ENCODE measurements at places on chromosomes 5 and 9.

DNA sequence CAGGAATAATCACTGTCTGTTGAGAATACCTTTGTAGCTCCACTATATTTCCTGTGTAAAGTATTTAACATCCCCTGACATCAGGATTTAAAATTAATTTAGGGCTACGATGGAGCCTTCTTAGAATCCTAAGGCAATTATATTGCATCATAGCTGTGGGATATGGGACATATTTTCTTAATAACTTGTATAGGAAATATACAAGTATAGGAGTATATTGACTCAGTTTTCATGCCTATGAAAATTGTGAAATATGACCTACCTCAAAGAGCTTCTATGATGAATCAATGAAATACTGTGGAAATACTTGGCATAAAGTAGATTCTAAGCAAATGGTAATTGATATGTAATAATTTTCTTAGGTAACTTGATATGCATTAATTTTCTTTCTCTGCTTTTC, 221.0 kb upstream of the KLF4 start:
- DNase-seq = no peak

DNA sequence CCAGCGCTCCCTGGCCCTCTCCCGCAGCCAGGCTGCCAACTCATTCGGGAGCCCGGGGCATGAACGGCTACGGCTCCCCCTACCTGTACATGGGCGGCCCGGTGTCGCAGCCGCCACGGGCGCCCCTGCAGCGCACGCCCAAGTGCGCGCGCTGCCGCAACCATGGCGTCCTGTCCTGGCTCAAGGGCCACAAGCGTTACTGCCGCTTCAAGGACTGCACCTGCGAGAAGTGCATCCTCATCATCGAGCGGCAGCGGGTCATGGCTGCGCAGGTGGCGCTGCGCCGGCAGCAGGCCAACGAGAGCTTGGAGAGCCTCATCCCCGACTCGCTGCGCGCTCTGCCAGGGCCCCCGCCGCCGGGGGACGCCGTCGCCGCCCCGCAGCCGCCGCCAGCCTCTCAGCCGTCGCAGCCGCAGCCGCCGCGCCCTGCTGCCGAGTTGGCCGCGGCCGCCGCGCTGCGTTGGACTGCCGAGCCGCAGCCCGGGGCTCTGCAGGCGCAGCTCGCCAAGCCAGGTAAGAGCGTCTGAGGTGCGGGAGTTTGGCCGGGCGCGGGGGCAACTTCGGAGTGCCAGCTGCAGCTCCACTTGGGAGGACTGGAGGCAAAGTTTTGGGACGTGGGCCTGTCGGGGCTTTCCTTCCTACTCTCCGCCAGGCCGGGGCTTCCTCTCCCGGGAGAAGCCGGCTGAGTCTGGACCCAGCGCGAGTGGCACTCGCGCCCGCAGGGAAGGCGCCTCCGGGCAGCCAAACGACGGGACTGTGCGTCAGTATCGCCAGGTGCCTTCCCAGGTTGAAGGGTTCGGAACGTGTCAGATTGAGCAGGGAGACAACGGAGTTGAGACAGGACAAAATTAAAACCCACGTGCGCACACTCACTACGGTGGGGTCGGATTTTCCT, 735 bp downstream of the DMRT3 start:
- DNase-seq = no peak

- DNase-seq = no peak
These were observed 77.7 kb upstream of the ASS1 start for GRCh38 chr9:130366888-130367550.

GRCh38 chr5:175707751-175708375, 50.0 kb downstream of the HRH2 start:
- no peak for DNase-seq

DNA sequence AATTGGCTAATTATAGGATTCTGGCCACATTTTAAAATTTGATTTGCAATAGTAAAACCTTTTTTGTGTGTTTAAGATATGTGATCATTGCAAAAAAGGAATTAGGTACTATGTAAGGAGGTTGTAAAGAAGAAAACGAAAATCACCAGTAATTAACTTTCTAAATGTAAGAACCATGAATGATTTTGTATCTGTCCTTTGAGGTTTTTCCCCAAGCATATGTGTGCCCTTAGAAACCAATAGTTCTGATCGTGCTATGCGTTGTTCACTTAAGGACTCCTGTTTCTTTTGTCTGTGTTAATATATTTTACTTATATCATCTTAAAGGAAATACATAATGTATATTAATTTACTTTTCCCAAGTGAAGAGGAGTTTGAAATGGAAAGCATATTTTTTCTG, 410.2 kb downstream of the PSAT1 start:
- no peak for DNase-seq

- DNase-seq = no peak
These were observed 293.8 kb downstream of the SLIT3 start for GRCh38 chr5:169006842-169007790.

- no peak for DNase-seq
These were observed 56.4 kb upstream of the GOLPH3 start for GRCh38 chr5:32230356-32231099.

- no peak for DNase-seq
These were observed 4.9 kb upstream of the SPTLC1 start for GRCh38 chr9:92120138-92120537.

DNA sequence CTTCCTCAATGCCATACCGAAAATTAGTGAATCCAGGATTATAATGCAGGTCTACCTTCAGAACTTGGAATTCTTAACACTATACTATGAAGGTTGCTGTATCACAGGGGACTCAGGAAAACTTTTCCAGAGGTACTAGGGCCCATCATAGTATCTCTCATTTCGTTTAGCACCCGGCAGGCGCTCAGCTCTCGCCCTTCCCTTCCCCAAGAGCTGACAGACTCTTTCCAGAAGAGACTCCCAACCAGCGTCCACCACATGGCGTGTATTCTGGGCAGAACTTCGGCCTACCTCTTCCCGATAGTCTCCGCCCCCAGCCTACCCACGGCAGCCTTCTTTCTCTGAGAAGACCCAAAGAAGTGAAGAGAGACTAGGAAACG, 271 bp downstream of the NOL8 start:
- no peak for DNase-seq

GRCh38 chr9:99353408-99353807, 131.3 kb downstream of the SEC61B start:
- DNase-seq = no peak

DNA sequence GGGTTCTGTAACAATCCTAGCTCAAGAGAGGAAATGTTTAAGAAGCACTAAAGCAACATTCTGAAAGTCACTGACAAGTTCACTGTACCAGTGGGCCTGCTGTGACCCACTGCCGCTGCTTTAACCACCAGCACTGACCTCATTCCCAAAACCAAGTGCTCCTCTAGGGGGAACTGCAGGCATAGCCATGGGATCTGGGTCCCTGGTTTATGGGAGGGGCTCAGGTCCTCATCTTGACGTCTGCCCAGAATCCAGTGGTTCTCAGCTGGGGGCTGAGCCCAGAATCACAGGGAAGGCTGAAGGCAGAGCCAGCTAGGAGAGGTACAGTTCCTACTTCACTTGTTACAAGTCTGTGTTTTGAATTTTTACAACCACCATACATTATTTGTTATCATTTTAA, 36.1 kb upstream of the SLC2A8 start:
- DNase-seq = no peak

DNA sequence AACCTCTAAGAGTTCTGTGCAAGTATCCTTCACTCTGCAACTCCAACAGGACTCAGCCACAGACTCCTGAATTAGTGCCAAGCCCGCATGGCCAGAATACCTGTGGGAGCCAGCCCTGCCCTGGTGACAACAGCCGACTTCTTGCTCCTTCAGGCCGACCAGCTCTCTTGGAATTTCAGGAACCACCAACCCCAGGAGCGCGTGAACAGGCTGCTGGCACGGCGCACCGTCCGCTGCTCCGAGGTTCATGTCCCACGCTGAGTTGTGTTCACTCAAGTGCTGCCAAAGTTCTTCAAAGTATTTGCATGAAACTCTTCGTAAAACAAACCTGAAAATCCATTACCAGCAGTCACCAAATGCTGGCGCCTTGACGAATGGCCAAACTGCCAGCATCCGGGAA, 232.8 kb downstream of the NR2F1-AS1 start:
- DNase-seq = no peak

- DNase-seq = no peak
These were observed 356.0 kb upstream of the ISL1 start for GRCh38 chr5:51027271-51027670.

GRCh38 chr9:15423231-15423985, 732 bp downstream of the SNAPC3 start:
- no peak for DNase-seq

DNA sequence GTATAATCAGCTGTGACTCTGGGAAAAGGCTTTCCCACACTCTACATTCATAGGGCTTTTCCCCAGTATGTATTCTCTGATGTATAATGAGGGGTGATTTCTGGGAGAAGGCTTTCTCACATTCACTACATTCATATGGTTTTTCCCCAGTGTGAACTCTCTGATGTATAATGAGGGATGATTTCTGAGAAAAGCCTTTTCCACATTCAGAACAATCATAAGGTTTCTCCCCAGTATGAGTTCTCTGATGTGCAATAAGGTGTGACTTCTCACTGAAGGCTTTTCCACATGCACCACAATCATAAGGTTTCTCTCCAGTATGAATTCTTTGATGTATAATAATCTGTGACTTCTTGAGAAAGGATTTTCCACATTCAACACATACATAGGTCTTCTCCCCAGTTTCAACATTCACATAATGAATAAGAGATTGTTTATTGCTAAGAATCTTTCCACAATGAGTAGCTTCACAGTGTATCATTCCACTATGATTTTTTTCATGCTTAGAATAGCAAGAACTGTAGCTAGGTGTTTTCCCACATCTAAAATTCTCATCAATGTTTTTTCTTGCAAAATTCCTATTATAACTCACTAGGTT, 26.7 kb upstream of the ZNF300 start:
- DNase-seq = no peak

DNA sequence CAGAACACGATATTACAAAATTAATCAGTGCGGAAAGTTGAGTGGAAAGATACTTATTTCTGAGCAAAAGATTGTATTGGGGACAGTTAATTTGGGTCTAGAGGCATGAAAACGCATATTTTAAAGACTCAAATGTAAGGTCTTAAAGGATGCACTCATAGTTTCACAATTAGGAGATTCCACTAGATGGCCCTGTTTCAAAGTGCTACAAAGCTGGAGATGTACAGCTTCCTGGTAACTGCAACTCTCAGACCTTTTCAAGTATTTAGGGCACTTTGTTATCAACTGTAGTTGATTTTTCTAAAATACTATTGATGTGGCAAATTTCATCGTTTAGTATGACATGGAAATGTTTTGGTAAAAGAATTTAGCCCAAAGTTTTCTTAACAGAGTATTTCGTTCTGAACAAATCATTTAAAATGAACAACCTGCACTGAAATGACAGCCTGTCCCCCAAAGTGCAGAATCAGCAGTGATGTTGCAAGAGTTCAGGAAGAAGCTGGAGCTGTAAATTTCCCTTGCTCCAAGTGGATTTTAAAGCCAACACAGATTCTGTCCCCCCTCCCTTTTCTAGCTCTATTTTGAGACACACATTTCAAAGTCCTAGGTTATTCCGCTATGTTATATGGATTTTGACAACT, 16.2 kb upstream of the NDUFB6 start:
- DNase-seq = no peak

GRCh38 chr9:5764130-5764868, 68.6 kb downstream of the ERMP1 start:
- peak; percentile 6 for DNase-seq

DNA sequence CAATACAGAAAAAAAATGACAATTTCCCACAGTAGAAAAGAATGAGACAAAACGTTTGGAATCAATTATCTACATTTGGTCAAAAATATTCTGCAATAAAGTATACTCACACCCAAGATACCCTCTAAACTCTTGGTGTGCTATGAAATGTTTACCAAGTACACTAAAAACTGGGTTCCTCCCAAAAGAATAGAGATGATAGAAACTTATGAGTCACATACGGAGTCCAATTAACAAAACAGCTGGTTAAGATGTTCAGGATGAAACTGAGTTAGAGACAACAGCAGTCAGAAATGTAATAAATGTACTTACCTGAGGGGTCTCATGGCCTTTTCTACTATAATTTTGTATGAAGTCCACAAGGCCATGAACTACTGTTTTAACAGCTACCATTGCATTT, 25.7 kb downstream of the RC3H2 start:
- no peak for DNase-seq

GRCh38 chr9:3823842-3824475, 298.2 kb upstream of the RFX3 start:
- no peak for DNase-seq

- DNase-seq = peak; percentile 21
These were observed 246.6 kb downstream of the HSPA4 start for GRCh38 chr5:133298447-133298846.

GRCh38 chr9:115923903-115924668, 229.5 kb upstream of the PAPPA start:
- DNase-seq = no peak

DNA sequence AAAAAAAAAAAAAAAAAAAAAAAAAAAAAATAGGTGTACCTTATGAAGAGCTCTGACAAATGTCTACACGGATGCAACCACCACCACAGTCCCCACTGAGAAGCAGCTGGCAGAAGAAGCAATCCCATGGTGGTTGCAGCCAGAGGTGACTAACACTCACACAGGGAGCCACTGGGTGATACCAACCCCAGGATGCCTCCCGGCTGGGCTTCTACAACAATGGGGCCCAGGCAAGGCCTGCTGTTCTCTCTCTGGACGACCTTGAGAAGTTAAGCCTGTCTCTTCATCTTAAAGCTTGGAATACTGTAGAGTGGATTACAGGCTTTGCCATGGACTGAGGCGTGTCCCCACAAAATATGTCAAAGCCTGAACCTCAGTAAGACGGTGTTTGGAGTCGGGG, 104.1 kb downstream of the ROR2 start:
- no peak for DNase-seq

- no peak for DNase-seq
These were observed 111.4 kb downstream of the RAPGEF6 start for GRCh38 chr5:131523500-131524185.

GRCh38 chr5:128535251-128535650, 2.8 kb downstream of the FBN2 start:
- DNase-seq = no peak

- no peak for DNase-seq
These were observed 20.0 kb downstream of the ZNF366 start for GRCh38 chr5:72487177-72487576.

DNA sequence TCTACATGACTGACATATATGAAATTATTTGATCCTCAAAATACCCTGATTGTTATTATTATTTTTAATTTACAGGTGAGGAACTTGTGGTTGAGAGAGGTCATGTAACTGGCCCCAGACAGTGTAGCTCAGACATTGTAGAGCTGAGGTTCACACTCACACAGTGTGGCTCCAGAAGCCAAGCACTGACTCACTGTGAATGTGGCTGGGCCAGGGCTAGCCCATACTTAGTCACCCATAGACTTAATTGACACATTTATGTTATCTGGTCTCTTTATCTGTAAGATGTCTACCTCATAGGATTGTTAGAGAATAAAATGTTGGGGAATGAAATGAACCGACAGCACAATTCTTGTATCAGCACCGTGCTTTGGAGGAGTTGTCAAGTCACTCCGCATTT, 24.9 kb upstream of the CCDC112 start:
- no peak for DNase-seq
